ENCODE measurements at places on chromosomes 7 and 10.

DNA sequence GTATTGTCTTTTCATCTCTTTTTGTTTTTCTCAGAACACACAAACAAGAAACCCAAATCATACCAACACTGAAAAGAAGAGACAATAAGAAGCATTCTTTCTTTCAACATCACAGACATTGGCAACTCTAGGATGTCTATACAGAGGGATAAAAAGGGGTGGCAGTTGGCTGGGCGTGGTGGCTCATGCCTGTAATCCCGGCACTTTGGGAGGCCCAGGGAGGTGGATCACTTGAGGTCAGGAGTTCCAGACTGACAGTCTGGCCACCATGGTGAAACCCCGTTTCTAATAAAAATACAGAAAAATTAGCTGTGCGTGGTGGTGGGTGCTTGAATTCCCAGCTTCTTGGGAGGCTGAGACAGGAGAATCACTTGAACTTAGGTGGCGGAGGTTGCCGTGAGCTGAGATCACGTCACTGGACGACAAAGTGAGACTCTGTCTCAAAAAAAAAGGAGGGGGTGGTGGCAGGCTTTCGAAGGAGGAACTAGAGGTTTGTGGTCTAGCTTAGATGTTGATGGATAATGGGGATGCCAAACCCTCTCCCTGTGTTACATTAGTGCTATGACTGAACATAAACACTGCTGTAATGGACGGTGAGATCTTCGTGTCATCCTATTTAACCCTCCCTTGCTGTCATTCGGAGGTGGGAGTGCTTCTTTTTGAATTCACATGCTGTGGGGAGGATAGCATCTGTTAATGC is 9.4 kb downstream of the CNNM2 start:
- peak; percentile 96 for DNase-seq

GRCh38 chr10:117391436-117392205 is 16.4 kb upstream of the PDZD8 start:
- DNase-seq: peak; percentile 37

DNA sequence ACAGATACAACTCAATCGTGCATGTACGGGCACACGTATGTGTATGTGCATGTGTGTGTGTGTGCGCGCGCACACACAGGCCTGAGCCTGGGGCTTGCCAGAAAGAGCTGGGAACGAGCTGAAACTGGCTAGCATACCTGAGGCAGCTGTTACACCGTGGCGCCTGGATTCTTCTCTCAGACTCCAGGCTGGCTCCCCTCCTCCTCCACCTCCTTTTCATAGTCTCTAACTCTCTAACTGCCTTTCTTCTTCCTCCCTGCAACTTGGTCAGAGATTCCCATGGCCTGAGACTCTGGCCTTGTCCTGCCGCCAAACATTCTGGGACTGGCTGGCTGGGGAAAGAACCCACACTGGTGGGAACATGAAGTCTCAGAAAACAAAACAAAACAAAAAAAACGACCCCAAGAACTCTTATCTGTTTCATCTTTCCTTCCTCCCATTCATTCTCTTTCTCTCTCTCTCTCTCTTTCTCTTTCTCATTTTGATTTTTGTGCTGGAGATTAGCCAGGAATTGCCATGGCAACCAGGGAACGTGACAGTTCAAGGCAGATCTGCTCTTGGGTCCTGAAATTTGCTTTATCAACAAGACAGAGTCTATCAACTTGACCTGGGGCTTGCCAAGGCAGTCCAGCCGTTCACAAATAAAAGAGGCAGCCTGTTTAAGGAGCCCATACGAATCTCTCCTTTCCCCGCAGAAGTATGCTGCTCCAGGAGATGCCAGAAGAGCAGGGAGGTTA is 76.8 kb upstream of the SEM1 start:
- DNase-seq: no peak

DNA sequence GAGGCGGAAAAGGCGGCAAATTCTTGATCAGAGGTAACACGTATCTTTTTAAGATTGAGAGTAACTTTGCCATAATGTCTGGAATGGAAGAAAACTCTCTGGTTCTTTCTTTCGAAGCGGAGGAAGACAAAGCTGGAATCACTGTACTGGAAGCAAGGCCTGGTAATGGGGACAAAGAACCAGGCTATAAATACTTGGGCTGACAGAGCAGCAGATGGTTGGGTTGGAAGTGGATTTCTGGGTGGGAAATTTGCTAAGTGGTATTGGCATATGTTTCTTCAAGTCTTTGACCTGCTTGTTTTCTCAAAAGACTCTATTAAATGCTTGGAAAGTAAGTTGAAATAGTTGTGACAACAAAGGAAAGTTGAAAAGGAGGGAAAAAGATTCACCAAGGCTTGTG is 87.3 kb upstream of the SFMBT2 start:
- no peak for DNase-seq

GRCh38 chr10:124175701-124176348 is 82.4 kb upstream of the CHST15 start:
- DNase-seq: peak; percentile 33

DNA sequence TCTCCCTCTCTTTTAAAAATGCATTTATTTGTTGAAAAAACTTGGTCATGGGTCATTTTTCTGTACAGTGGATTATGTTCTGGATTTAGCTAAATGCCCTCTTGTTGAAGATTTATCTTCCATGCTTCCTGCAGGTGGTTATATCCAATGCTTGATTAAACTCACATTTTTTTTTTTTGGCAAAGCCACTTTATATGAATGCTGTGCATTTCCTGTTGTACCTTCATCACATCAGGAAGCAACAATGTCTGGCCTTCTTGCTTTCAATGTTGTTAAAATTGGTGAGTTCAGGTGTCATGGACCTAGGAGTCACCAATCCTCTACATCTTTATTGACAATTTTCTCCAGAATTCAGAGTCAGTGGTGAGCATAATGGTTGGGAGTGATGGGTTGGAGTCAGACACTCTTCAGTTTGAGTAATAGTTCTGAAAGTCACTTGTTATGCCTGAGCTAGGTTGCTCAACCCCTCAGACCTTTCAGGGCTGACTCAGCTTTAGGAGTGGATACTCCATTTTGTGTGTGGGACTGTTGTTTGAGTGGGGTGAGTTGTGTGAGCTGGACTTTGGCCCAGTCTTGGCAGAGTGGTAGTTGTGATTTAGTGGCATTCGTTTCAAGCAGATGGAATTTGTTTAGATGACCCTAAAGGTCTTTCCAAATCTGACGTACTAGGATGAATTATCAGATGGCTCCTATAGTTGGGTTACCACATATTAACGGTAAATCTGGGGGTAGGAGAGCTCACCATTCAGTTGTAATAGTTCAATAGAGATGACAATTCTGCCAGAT is 213.5 kb upstream of the ZNF32 start:
- DNase-seq: no peak

- peak; percentile 22 for DNase-seq
Measured at GRCh38 chr7:55366461-55367070, 1.4 kb downstream of the LANCL2 start.

- no peak for DNase-seq
Measured at GRCh38 chr7:128265156-128265905, 24.3 kb downstream of the LEP start.

DNA sequence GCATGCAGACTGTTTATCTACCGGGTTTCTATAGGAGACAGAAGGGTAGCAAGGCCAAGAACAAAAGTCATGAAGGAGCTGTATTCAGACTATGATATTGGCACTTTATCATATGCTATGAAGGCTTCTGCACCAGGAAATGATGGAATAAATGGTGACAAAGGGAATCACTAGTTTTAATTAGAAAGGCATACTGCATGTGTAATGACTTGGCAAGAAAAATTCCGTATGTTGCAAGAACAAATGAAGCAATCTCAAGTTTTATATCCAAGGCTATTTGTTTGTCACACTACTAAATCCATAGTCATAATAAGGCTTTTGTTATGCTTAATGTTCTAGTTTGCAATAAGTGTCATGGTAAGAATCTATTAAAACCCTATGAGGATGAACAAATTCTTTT is 230.9 kb downstream of the ZEB1 start:
- DNase-seq: no peak
